Activated CD4-positive, CD25-positive, alpha-beta regulatory T cell (primary cell): ENCODE measurements at places on chromosomes 5 and 9.

DNA sequence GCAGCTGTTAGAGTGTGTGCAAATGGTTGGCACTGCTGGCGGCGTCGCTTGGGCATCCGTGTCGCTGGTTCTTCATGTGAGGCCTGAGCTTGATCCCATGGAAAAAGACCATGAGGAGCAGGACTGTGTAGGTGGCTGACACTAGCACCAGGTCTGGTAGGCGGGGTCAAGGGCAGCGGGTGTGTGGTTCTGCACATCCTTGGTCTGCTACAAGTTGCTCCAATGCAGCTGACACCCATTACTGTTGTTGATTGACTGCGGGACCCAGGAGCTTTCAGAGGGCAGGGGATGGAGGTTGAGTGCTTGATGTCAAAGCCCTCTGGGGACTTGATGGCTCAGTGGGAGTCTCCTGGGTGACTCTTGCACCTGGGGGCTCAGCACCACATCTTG lies 29.0 kb upstream of the PITX1 start:
- DNase-seq, result no peak

DNA sequence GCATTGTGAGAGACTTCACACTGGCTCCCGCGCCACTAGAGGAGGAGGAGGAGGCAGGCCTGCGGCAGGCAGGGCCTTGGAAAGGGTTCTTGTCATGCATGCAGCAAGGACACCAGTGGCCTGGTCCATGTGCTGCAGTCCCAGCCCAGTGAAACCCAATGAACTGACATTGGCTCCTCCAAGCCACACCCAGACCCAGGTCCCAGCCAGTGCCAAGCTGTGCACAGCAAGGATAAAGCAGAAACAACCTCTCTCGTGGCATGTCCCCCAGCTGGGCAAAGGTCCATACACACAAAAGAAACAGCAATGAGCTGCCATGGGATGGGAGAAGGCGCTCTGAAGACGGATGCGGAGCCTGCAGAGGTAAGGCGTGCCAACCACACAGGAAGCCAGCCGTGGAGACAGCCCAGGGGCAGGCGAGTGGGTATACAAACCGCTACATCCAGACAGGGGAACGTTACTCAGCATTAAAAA lies 89.2 kb downstream of the SEMA4D start:
- peak; percentile 15 for DNase-seq

DNA sequence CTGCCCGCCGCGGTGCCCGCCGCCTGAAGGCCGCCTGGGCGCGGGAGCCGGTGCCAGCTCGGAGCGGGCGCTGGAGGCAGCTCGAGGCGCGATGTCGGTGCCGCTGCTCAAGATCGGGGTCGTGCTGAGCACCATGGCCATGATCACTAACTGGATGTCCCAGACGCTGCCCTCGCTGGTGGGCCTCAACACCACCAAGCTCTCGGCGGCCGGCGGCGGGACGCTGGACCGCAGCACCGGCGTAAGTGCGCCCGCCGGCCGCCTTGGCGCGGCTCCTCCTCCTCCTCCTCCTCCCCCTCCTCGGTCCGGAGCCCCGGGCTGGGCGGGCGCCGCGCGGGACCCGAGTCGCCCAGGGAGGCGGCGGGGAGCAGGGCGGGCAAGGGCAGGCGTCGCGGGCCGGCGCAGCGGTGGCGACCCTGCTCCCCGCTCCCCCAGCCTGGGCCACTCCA lies 455 bp downstream of the OLFM1 start:
- DNase-seq, result no peak

- DNase-seq, result no peak
Observed at GRCh38 chr9:128611600-128612394, 44.9 kb downstream of the DYNC2I2 start.

GRCh38 chr5:16841416-16841815 lies 94.7 kb downstream of the MYO10 start:
- DNase-seq, result no peak
